Stomach (tissue), 19 donors: ENCODE measurements at places on chromosomes 1 and 21.
A peak's percentile ranks its signal among the peaks of the same experiment; 100 is the strongest.

- no peaks in the 10 kb centered on the region for H3K36me3 ChIP-seq
- H3K27me3 ChIP-seq, result peaks cover 21% of the 10 kb centered on the region
- H3K4me1 ChIP-seq, result no peaks in the 10 kb centered on the region
- H3K27ac ChIP-seq, result no peak overlapping the region
- no peak overlapping the region for H3K4me3 ChIP-seq
Measured at GRCh38 chr1:90753556-90753955, 36.5 kb upstream of the BARHL2 start.

GRCh38 chr1:201468844-201469644 lies at the start of gene PHLDA3:
Gene PHLDA3, minus strand, starts transcription at chr1:201469188. Its CDS starts 402 bp downstream, at chr1:201468786.
- peak; percentile 95 for DNase-seq
- peaks cover 53% of the 10 kb centered on the region for H3K4me1 ChIP-seq
- peak within 1 kb of the TSS; percentile 71 for H3K4me3 ChIP-seq
- H3K27me3 ChIP-seq, result no peaks in the 10 kb centered on the region
- peaks cover 18% of the 10 kb centered on the region for H3K36me3 ChIP-seq

DNA sequence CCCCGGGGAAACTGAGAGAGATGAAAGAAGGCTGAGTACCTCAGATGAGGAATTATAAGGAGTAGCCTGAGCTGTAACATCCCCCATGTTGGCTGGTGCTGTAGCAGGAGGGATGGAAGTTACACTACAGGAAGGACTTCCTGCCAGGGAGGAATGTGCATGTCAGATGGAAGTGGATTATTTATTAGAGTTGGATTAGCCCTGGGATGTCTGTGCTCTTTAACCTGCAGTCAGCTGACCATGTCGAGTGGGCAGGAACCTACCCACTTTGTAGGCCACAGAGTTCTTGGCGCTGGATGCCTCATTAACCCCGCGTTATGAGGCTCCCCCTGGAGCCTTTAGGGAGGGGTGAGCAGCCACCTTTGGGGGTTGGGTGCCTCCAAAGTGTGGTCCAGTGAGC lies 757 bp upstream of the SEMA4A start:
- DNase-seq, result no peak
- H3K36me3 ChIP-seq, result no peaks in the 10 kb centered on the region
- no peak overlapping the region for H3K27ac ChIP-seq
- H3K27me3 ChIP-seq, result no peaks in the 10 kb centered on the region

GRCh38 chr1:116725798-116726197 lies 28.4 kb upstream of the CD2 start:
- no peaks in the 10 kb centered on the region for H3K27me3 ChIP-seq
- no peak overlapping the region for H3K27ac ChIP-seq
- no peaks in the 10 kb centered on the region for H3K36me3 ChIP-seq
- H3K4me1 ChIP-seq, result no peaks in the 10 kb centered on the region
- no peak for DNase-seq
- no peak overlapping the region for H3K4me3 ChIP-seq

DNA sequence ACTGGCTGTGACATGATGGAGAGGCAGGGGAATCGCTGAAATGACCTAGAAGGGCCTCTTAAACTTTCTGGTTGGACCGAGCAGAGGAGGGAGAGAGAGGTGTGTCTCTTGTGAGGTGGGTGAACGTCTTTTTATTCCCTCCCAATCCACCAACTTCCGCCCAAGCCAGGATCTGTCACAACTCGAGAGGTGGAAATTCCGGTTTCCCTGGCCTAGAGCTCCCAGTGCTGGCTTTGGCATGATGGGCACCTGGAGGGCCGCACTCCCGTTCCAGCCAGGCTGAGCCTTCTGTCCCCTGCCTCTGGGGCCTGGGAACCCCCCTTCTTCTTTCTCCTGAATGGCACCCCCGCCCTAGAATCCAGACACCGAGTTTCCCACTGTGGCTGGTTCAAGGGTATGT lies at the start of gene SEMA4A:
Gene SEMA4A (plus strand): TSS at position 224 of the 400 bp plus-strand sequence. CDS start 994 bp downstream, outside the sequence.
- H3K36me3 ChIP-seq, result peaks cover 5% of the 10 kb centered on the region
- H3K4me1 ChIP-seq, result peaks cover 4% of the 10 kb centered on the region
- peak within 1 kb of the TSS; percentile 55 for H3K27ac ChIP-seq

- H3K4me1 ChIP-seq, result no peaks in the 10 kb centered on the region
- H3K4me3 ChIP-seq, result no peak overlapping the region
- no peaks in the 10 kb centered on the region for H3K36me3 ChIP-seq
- DNase-seq, result no peak
- no peaks in the 10 kb centered on the region for H3K27me3 ChIP-seq
Measured at GRCh38 chr1:104868794-104869193, 1119.1 kb downstream of the AMY1C start.
